Coronary artery (tissue), 2 donors: ENCODE measurements at places on chromosomes 4 and X.

- DNase-seq = no peak
Observed at GRCh38 chrX:97397371-97397770, 513.7 kb downstream of the RPA4 start.

DNA sequence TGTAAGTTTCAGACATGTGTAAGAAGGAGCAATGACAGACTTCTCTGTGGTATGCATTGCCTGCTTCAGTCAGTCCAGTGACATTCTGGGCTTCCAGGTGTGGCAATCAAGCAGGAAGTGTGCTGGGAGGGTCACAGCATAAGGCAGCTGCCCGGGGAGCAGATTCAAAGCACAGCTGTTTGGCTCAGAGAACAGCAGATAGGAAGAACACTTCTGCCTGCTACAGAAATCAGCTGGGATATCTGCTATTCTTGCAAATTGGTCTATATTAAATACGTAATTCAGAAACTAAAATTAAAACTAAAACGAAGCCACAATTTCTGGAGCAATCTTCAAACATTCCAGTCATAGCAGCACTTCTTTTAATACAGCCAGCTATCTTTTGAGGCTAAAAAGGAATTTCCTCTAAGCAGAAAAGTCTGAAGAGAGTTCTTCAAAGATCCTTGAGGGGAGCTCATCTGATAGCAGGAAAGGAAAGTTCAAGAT lies 47.5 kb upstream of the GALNT7 start:
- no peak for DNase-seq

DNA sequence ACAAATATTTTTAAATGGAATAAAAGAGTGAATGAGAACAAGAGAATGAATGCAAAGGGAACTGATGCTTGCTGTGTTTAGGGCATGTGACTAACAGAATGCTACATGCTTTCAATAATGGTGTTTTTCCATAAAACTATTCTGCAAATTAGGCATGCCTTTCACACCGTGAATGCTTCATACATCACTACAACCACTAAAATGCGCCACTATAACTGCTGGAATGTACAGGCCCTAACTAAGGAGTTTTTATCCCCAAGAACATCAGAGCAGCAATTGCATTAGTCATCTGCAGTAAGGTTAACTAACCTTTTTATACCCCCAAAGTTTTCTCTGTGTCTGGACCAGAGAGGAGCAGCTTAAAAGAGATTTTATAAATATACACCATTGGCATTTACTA lies 190.4 kb downstream of the ARAP2 start:
- no peak for DNase-seq

DNA sequence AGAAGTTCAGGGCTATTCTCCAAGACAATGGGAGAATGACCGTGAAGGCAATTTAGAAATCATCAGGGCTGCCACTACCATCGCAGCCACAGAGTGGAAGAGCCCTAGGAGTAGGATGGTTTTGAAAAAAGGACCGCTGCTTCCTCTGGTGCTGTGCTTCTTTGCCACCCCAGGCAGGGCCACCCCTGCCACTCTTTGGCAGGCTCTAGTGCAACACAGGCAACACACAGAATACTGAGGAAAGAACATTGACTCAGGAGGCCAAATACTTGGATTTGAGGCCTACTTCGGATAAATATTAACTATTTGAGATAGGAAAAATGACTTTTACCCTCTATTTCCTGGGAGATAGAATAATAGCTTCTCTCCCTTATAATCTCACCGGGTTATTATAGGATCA lies 228.9 kb upstream of the BOD1L1 start:
- DNase-seq = no peak

DNA sequence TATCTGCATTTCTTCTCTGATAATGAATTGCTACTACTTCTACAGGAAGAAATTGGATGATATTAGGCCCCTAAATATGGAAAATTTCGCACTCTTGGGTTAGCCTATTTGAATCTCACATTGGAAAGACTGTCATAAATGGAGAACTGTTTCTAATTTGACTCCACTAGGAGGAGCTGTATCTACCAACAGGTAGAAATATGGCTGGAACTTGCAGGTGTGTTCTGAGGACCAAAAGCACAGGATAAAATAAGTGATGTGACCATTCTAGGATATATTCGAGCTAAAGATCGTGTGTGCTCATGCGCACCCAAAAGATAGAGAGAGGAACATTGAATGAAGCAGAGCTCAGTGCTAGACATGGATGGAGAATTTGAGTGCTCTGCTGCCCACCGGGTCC lies 4.8 kb upstream of the NKAP start:
- no peak for DNase-seq

- DNase-seq = no peak
Observed at GRCh38 chrX:2457289-2458133, 43.3 kb downstream of the DHRSX start.

DNA sequence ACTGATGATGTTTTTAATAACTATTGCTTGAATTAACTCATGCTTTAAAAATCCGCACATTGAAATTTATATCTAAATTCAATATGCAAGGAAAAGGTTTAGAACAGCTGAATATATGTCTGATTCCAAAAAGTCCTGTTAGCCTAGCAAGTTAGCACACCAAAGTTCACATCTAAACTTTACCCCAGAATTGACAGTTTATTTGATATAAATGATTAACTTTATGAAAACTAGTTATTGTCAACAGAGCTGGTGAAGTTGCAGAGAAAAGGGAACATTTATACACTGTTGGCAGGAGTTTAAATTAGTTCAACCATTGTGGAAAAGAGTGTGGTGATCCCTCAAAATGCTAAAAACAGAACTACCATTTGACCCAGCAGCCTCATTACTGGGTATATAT lies 120.6 kb upstream of the BMP3 start:
- DNase-seq = no peak

DNA sequence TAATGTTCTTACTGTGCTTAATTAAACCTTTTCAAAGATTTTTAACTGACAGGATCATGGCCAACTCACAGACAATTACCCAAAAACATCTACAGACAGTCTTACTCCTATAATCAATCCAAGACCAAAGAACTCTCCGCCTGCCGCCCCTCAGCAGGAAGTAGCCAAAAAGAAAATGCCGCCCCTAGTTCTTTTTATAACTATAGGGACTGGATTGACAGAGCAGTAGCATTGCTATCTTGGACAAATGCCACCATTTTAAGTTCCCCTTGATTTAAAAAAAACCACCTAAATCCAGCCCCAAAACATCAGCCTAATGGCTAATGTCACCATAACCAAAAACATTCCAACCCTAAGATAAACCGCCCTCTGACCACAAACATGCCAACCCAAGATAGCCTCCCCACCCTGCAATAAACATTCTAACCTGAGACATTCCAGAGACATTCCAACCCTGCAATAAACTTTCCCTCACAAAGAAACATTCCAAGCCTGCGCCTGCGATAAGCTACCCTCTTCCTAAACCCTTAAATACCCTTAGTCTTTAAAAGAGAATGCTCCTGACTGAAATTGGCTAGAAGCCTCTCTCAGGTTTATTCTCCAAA lies 77.0 kb downstream of the COQ2 start:
- DNase-seq = no peak

GRCh38 chr4:18134111-18134510 lies 112.6 kb upstream of the LCORL start:
- no peak for DNase-seq

- DNase-seq = no peak
Observed at GRCh38 chr4:58734030-58734674, 1624.0 kb upstream of the IGFBP7 start.

DNA sequence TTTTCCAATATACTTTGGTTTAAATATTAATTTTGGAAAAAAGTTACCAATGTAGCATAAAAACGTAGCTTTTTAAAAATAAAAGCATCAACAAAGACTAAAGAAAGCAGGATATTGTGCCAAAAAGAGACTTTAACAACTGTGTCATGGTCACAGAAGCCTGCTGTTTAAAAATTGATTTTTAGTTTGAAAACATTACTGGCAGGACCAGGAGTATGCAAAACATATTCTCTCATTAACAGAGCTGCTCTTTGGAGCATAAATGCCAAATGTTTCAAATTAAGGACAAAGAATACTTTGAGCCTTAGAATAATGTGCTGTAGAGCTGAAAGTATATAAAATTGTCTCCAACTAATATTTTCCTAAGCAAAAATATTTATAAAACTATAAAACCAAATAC lies 279.0 kb downstream of the ARAP2 start:
- no peak for DNase-seq

- no peak for DNase-seq
Observed at GRCh38 chr4:107708225-107708624, 11.8 kb downstream of the PAPSS1 start.

- no peak for DNase-seq
Observed at GRCh38 chr4:17072483-17072882, 174.0 kb upstream of the LDB2 start.

GRCh38 chr4:76233967-76234678 lies 17.4 kb upstream of the FAM47E start:
- DNase-seq = no peak
